NT2/D1 (cell line): ENCODE measurements at places on chromosomes 1 and 21.
A peak's percentile ranks its signal among the peaks of the same experiment; 100 is the strongest.

DNA sequence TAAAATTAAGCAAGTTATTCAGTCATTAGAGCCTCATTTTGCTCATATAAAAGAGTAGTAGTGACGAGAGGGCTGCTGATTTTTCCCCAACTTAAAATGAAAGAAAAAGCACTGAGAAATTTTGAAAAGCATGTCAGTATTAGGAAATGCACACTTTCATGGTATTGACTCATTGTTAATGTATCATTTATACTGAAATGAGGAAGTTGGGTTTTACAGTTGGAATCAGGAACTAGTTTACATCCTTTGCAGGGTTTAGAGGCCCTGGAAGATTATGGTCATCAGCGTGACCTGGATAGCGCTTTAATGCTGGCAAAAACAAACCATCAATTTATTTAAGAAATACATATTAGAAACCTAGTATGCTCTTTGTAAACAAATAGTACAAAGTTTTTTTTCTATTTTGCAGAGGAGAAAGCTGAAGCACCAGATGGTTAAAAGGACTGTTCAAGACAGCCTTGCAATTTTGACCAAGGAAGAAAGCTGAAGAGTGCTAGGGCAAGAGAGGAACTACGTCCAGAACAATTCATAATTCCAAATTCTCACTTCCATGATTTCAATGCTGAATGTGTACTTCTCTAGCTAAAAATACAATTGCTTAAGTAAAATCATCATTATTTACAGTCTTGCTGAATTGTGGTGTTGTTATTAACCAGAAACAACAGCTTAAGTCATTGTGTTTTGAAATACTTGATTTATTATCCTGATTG is 94.8 kb upstream of the SGIP1 start:
- DNase-seq = no peak

- no peak for DNase-seq
These were observed 32.0 kb upstream of the WASF2 start for GRCh38 chr1:27521861-27522431.

DNA sequence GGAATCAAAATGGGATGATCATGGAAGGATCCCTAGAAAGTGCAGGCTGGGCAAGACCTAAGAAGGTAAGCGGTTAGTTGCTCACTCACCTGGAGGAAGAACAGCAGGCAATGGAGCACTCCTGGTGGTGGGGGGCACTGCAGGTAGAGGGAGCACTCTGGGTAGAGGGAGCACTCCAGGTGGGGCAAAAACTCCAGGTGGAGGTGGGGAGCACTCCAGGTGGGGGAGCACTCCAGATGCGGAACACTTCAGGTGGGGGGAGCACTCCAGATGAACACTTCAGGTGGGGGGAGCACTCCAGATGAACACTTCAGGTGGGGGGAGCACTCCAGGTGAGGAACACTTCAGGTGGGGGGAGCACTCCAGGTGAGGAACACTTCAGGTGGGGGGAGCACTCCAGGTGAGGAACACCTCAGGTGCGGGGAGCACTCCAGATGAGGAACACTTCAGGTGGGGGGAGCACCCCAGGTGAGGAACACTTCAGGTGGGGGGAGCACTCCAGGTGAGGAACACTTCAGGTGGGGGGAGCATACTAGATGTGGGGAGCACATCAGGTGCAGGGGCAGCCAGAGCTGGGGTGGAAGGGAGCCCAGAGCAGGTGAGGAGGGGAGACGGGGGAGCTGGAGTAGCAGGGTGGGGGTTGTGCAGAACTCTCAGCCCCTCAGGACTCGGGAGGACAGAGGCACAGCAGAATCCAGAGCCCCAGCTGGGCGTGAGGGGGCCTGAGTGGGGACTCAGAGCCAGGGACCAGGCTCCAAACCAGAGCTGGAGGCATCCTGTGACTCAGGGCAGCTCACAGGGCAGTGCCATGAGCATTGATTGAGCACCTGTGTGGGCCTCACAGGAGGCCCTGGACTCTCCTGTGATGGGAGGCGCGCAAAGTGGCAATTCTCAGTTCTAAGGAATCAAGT is 37.7 kb upstream of the COL6A1 start:
- DNase-seq = no peak

- DNase-seq = no peak
These were observed 96.8 kb downstream of the INTS7 start for GRCh38 chr1:211938561-211938997.

DNA sequence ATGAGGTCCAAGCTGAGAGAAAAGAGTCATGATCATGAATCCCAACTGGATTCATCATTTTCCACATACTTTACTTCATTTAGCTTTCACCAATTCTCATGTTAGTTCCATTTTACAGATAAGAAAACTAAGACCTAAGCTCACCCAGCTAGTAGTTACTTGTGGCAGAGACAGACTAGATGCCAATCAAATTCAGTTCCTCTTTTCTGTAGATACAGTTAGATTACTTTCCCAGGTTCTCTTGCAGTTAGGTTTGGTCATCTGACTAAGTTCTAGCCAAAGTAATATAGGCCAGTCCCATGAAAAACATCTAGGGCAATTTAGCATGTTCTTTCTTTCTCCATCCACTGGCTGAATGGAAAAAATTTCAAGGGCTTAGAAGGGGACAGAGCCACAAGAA is 8.9 kb upstream of the KCND3 start:
- no peak for DNase-seq

DNA sequence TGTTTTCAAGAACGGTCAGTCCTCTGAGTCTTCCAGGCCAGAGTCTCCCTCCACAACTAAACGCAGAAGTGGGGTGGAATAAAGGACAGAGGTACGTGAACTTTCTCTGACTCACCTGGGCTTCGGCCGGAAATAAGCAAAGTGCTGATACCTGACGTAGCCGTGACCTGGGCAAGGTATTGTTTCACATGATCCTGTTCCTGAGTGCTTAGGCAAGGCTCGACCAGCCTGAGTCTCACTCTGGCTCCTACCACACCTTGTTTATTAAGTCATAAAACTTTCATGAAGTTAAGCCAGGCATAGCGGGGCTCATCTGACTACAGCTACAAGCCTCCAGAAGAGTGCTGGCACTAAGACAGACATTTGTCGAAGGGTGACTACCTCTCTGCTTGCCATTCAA is 327.5 kb downstream of the SETD4 start:
- DNase-seq = no peak

- no peak for DNase-seq
These were observed 1.7 kb downstream of the SLC19A1 start for GRCh38 chr21:45540601-45540970.

- DNase-seq = peak; percentile 58
These were observed 48.0 kb upstream of the SLC19A1 start for GRCh38 chr21:45590246-45590725.

GRCh38 chr1:66418021-66418420 is 115.9 kb upstream of the SGIP1 start:
- DNase-seq = no peak

- no peak for DNase-seq
These were observed 27.5 kb downstream of the RAB4A start for GRCh38 chr1:229298420-229298819.

DNA sequence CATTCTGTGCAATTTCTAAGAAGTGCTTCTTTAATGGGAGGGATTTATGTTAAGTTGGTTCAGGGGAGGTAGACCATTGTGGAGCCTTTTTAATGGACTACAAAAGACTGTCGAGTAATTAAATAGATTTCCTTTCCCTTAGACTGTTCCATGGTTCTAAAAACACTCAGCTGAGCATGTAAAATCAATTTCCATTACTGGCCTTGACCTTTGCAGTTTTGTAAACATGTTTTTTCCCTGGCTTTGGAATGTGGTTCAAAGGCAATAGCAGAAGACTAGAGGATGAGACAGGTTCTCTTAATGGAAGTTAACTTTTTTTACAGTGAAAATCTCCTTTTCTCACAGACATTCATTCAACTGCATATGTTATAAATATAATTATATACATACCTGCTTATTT is 37.6 kb upstream of the BTG3 start:
- no peak for DNase-seq

GRCh38 chr21:16775076-16775475 is 737.8 kb upstream of the CXADR start:
- no peak for DNase-seq

DNA sequence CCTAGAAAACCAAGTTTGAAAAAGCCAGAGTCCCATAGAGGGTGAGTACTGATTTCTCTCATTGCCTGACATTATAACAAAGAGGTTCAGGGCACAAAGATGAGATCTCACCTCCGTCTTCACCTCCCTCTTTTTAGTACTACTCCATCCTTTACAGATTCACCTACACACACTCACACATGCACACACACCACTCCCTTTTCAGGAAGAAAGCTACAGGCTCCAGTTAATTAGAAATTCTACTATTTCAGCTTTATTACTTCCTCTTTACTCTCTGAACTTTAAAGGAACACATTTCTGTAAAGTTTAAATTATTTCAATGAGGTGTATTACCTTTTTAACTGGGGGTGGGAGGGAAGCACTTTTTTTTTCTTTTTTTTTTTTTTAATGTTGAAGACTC is 59.6 kb upstream of the PRDX6 start:
- DNase-seq = no peak

DNA sequence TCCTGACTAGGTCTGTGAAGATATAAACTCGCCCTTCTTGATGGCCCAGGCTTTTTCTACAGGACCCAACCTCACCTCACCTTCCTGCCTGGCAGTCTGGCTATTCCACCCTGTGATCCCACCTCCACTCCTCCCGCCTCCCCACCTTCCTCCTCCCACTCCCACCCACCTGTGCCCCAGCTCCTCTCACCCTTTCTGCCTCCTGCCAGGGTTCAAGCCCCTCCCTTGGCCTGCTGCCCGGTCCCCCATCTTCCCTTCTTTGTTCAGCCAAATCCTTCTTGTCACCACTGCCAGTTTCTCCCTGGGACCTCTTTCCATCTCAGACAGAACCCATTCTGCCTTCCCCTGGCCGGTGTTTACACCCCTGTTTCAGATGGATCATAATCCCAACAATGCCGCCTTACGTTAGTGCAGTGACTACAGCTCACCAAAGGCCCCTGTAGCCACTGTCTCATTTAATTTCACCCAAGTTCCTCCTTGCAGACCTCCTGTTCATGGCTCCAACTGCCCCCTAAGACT is 127.5 kb upstream of the EDN2 start:
- no peak for DNase-seq

- no peak for DNase-seq
These were observed 35.8 kb upstream of the CR2 start for GRCh38 chr1:207418351-207418750.
